AG20443 (cell line): ENCODE measurements at places on chromosomes 16 and 17.

GRCh38 chr17:59366040-59366757 is 34.7 kb downstream of the YPEL2 start:
- DNase-seq, result no peak

DNA sequence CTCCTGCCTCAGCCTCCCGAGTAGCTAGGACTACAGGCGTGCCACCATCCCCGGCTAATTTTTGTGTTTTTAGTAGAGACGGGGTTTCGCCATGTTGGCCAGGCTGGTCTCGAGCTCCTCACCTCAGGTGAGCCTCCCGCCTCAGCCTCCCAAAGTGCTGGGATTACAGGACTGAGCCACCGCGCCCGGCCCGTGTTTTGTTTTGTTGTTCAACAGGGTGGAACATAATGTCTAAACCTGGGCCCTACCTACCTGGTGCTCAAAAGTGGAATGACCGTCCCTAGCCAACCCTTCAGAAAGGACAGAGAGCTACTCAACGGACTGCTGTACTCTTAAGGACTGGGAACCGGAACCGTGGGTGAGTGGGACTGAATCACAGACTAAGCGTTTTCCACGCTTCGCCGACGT is 772 bp upstream of the KIF22 start:
- no peak for DNase-seq

- DNase-seq, result no peak
Measured at GRCh38 chr17:534071-534691, 180.5 kb downstream of the VPS53 start.

GRCh38 chr17:73232587-73233373 is 28.9 kb downstream of the CPSF4L start:
- peak; percentile 51 for DNase-seq

DNA sequence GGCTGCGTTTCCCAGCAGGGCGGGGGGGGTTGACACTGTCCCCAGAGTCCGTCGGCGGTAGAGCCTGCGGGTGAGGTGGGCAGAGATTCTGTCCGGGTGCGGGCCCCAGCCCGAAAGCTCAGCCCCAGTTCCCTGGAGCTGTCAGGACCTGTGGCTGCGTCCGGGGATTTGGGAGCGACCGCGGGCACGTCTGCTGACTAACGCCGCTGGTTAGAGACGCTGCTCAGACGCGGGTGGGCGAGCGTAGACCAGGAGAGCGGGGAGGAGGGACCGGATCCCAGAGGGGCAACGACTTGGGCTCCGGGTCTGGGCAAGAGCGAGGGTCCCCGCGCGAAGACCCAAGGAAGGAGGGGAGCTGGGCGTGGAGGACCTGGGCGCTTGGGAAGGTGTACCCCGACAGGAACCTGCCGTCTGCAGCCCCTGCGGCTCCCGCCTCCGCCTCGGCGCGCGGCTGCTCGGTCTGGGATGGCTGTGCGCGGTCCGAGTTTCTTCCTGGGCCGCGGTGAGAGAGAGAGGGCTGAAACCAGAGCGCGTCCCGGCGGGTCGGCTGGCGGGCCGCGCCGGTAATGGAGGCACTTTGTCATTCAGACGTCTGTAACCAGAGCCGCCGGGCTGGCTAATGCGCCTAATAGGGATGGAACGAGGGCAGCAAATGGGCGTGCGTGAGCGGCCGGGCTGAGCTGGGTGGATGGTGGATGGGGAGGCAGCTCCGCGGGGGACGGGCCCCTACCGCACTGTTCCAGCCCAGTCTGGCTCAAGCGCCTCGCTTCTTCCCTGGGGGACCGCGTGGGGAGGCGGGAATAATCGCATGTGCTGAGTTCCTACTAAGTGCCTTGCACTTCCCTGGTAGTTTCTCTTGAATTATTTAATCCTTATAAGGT is 2.3 kb downstream of the NGFR start:
- peak; percentile 55 for DNase-seq

GRCh38 chr17:68697850-68698361 is 96.7 kb upstream of the FAM20A start:
- peak; percentile 34 for DNase-seq

DNA sequence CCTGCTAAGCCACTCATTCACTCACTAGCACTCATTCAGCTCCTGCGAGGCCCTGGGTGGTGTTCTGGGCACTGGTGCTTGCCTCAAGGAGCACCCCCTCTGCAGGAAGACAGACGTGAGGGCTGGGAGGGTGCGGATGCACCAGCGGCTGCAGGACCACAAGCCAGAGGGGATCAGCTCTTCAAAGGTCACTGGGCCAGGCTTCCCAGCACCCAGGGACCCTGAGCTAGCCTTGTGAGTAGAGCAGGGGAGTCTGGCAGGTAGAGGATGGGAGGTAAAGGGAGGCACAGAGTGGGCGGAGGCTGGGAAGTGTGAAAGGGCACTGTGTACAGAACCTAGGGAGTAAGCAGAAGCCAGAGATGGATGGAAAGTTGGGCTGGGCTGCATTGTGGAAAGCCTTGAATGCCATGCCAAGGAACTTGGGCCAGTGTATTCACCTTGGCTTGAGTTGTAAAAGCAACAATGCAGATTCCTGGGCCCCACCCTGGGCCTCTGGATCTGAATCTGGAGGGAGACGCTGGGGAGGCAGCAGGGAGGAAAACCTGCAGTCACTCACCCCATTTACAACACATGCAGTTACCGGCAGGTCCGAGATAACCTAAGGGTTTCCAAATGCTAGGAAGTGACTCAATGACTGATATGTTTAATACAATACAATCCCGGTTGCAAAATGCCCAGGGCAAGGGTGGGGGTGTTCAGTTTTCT is 1.7 kb downstream of the IL4R start:
- DNase-seq, result peak; percentile 58

DNA sequence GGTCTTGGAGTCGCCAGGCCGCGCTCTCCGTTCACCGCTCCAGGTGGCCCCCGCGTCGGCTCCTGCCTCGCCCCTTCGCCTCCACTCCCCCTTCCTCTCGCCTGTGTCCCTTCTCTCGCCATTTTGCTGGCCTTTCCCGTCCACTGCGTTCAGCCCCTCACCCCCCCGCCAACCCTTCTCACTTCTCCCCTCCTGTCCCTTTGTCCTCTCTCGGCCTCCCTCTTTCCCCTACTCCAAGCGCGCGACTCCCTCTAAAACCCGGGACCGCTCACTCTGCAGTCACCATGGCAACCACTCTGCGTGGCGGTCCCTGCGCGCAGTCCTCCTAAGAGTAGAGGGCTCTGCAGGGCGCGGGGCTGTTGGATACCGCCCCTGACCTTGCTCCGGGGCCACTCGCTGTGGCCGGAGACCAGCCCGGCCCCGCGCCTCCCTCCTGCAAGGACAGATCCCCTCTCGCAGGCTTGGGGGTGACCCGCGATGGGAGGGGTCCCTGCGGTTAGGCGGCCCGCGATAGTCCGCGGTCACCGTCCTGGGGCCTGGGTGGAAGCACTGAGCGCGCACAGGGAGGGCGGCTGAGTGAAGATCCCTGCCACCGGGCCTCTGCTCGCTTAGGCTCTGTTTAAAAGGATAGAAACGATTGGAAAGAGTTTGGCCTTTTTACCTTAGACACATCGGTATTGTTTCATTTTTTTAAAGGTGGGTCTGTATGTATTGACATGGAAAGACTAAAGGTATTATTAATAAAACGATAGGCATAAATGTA is 454 bp downstream of the CCDC40 start:
- peak; percentile 58 for DNase-seq

DNA sequence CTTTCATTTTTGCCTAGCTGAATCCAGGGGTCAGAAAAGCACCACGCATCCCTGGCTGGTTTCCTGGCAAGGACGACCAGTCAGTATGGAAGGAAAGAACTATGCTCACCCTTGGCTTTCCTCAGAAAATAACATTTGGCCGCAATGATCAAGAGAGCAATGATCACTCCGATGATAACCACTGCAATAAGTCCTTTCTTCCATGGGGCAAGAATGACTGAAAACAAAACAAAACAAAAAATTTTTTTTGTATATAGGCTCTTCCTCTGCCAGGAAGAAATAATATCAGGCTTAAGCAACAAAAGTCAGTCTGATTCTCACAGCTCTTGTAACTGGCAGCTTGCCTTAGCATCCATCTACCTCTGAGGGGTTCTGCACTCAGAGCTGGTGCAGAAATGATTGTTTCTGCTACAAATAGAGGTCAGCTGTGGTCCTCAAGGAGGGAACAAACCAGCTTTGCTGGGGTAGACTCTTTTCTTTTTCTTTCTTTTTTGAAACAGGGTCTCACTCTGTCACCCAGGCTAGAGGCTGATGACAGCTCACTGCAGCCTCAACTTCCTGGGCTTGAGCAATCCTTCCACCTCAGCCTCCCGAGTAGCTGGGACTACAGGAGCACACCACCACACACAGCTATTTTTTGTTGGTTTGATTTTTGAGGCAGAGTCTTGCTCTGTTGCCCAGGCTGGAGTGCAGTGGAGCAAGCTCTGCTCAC is 35.7 kb downstream of the PECAM1 start:
- DNase-seq, result no peak

DNA sequence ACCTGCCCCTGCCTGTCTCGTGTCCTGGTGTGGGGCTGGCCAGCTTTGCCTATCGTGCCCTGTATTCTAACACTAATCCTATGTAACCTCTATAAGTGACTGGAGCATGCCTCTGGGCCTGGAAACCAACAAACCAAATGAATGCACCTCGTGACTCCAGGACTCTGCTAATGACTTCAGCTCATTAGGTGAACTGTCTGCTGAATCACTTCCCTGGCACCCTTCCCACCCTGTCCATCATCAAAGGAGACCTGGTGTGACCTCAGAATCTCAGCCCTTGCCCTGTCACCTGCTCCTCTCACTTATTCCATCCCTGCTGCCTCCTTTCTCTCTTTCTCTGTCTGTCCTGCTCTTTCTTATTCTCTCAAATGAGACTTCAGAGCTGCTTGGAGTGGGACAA is 322.4 kb downstream of the CBLN1 start:
- no peak for DNase-seq
